ENCODE measurements at places on chromosomes 4 and X.

DNA sequence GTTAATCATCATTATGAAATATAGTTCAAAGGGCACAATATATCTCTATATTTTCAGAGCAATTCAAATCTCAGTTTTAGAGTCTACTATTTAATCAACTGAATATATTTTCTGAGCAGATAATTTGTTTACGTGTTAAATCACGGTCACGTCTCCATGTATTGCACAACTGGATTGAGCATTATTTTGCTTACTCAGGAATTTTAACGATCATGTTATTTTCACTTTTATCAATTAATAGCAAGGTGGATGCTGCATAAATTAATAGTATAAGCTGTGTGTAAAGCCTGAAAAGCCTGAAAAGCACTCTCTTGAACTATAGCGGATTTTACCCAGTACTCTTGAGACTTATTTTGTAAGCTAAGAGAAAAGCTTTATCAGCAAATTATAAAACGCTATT lies 374.9 kb downstream of the MAGEB5 start:
- no peak for DNase-seq

GRCh38 chr4:4460759-4461158 lies 73.9 kb downstream of the NSG1 start:
- DNase-seq: no peak

- DNase-seq: no peak
Measured at GRCh38 chr4:89618151-89618550, 218.8 kb downstream of the SNCA start.

DNA sequence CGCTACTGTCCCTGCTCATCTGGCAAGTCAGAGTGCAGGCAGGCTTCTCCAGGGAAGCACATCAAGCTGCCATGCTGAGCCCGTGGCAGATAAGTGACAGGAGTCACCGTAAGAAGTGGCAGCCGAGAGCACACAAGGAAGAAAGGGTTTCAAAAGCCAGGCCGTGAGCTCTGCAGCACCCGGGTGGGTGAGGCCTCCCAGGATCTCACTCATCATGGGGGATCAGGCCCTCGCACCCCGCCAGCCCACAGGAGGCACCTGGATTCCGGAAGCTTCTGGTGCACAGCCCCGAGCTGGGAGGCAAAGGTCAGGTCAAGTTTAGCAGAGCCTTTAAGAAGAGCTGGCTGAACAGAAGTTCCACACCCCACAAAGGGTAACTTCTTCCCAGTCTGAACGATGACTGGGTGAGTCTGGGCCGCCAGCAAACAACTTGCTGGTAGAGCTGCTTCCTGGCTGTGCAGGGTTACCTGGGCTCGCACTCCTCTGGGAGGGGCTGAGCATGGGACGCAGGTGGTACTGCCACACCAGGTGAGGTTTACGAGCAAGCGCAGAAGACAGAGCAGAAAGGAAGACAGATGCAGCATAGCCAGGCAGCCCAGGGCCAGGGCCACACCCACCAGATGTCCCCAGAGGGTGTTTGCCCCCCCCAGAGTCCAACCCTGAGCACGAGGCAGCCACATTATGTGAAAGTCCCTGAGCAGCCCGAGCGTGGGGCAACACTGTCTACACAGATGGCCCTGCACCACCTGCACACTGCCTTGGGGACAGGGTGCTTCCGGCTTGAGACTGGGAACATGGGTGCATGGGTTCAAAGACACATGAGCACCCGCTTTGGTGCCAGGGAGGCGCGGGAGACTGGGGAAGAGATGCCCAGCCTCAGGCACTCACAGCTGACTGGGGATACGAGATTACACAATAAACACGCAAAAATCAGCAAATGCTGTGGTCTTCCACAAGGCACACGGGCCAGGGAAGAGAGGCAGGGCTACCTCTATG lies 7.7 kb downstream of the CCNQ start:
- DNase-seq: no peak

DNA sequence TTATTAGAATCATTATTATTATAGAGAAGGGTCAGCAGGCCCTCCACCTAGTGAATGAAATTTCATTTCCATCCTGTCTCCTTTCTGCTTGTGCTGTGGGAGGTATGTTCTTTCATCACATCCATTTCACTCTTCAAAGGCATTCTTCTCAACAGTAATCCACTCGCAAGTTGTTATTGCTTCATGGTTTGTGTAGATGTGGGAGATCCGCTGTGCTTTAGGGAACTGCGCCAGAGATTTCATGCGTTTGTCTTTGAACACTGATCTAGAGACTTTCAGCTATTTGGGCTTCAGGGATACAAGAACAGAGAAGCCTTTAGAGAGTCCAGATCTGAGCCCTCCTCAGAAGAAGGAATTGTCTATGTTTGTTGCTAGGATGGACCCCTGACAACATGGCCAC lies 53.5 kb upstream of the PUDP start:
- no peak for DNase-seq

GRCh38 chrX:39859991-39860861 lies 237.5 kb downstream of the BCOR start:
- DNase-seq: peak; percentile 89

DNA sequence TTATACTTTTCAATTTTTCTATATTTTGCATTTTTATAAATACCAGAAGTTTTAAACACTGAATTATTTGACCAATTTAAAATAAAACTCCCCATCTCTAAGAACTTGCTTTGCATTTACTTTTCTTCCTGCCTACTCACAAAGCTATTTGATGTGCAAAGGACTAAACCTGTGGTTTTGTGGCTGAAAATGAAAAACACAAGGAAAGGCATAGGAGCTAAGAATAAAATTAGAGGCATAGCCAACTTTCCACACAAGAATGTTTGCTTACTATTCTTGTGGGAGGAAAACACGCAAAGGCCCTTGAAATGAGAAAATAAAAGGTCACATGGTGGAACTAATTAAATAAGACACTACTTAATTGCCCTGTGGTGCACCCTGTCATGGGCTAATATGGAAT lies 221.2 kb downstream of the KLHL13 start:
- no peak for DNase-seq

GRCh38 chrX:102833136-102833535 lies 103.9 kb upstream of the RAB40AL start:
- no peak for DNase-seq

Data from CD8-positive, alpha-beta memory T cell (primary cell).